ENCODE measurements at places on chromosomes 1 and 21. TPM values are rescaled to one million over a fixed set of nuclear protein-coding genes. Genes with fewer than 3 reads are reported as not detected.

Gene ADAMTS4
- total RNA-seq = not detected

- DNase-seq = no peak
Observed at GRCh38 chr1:242836423-242836822, 311.9 kb upstream of the PLD5 start.

DNA sequence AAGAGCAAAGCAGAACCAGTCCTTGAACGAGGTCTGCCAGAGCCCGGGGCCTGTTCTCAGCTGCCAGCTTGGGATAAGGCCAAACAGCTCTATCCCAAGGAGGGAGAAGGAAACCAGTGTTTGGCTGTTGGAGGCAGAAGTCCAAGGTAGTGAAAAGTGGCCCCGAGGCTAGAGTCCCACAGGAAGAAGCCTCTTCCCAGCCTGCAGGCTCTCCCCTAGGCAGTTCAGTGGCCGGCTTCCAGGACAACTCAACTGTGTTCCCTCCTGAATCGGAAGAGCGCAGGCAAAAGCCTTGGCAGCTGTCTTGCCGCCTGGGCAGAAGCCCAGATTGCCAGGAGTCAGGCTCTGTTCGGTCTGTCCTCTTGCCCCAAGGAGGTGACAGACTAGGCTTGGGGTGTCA, 19.3 kb downstream of the QSOX1 start:
- DNase-seq = no peak

DNA sequence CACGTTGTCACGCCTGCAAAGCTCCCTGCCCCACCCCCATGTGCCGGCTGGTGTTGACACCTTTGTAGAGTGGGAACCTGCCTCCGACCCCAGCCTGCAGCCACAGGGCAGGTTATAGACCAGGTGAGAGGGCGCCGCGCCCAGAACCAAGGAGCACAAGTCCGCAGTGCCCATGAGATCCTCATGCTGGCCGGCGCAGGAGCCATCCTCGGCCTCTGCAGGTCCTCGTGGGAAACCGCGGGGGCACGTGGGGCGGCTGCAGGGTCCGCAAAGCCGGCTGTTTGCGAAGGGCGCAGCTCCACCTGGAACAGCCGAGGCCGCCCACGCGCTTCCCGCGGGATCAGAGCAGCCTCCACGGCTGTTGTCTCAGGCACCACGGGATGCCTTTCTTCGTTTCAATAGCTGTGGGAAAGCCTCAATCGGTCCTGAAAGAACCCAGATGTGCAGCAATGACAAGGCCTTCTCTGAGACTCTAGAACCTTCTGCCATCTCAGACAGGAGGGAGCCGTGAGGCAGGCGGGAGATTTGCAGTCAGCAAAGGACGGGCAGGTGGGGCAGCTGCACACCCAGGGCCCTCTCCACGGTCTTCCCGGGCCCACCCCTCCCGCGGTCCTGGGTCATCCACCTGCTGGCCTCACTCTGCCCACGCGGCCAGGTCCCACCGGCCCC, 29.9 kb downstream of the POFUT2 start:
- no peak for DNase-seq

Gene OR6N1
- not detected for total RNA-seq

GRCh38 chr1:36168514-36168913, 12.6 kb downstream of the MAP7D1 start:
- DNase-seq = no peak

GRCh38 chr1:167077868-167078210, 12.3 kb downstream of the GPA33 start:
- DNase-seq = no peak

DNA sequence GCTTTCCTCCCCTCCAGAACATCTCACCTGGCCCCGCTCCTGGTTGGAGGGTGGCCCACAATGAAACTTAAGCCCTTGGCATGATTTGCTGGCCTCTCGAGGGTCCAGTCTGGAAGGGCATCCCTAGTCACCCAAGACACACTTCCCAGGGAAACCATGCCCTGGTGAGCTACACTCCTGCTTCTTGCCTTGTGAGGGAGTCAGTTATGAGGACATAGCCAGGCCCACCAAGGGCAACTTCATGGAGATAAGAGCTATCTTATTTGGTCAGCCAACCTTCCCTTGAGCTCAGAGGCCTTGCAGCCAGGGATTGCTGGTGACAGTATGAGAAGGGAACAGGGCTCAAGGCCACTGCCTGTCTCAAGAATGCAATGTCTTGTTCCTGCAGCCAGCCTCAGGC, 9.7 kb downstream of the TNR start:
- no peak for DNase-seq

DNA sequence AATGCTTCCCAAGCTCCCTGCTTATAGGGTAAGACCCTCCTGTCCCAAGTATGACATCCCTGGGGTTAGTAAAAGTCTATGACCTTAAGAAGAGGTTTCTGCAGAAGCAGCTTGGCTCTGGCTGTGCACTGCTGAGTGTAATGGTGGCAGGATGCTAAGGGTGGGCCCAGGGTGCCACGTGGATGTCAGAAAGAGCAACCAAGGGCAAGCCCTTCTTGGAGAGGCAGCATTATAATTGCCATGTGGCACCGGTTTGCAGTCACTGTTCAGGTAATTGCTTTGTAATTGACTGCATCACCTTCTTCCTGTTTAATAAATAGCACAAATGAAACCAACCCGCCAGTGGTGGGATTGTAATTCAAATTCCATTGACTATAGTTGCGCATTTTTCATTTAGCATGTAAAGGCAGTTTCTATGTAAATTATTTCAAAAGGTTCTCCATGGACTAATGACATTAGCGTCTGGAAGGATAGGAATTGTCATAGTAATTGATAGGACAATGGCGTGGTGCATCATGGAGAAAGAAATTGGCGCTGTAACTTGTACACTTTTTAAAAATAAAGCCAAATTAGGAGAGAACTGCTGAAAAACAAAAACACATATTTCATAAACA, 490.6 kb upstream of the VAMP3 start:
- no peak for DNase-seq

Gene LYPD8
- total RNA-seq = not detected
